NCI-H524 (cell line): ENCODE measurements at places on chromosomes 5 and 9.

- no peak for DNase-seq
Measured at GRCh38 chr9:124792257-124793014, 15.5 kb downstream of the OLFML2A start.

DNA sequence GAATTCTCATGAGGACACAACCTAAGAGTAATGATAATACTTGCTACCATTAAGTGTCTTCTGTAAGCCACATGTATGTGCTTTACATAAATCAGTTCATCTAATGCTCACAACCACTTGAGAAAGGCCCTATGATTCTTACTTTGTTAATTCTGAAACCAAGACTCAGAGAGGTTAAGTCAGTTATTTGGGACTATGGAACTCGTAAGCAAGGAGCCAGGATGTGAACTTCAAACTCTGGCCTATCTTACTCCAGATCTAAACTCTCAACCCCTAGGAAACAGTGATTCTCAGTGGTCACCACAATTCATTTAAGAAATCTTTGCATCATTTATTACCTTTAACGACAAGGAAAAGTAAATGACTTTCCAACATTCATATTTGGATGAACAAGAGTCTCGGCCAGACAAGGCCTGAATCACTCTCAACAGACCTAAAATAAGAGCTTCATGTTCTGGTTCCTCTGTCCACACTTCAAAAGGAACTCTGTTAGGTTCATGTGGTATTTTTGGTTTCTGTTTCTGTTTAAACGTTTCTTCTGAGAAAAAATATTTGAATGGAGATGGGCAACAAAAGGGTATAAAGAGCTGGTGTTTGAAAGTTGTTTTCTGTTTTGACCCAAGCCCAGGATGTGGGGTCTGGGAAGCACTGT is 104.8 kb downstream of the LPAR1 start:
- DNase-seq, result no peak

DNA sequence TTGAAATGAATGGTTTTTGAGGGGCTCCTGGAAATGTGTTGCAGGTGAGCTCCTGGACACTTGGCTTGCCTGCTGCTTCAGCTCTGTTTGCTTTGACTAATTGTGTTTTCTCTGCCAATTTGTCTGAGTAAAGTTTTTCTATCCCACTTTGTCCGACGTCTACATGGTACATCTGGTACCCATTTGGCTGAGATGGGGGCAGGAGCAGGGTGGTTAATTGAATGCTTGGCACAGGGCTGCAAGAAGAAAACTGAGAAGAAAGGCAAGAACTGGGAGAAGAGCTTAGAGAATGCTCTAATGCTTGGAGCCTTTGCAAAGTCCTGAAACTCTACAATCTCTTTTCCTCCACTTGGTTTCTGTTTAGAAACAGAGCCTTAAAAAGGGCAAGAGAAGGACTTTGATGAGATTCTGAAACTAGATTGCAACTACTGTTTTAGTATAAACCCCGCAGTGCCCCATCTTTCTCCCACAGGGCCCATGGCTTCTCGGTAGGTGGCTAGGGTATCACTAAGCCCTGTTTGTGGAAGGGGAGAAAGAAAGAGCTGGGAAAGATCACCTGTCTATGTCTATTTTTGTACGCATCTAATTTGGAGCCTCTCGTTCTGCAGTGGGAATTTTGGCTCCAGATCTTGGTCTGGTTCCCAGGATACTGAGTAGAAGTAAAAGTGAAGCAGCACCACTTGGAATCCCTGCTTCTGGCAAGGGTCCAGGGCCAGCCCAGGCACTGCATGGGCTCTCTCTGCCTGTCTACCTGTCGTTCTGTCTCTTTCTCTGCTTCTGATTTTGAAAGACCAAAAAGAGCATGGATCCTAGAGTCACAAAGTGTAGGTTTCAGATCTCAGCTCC is 214.4 kb downstream of the SEMA6A start:
- DNase-seq, result no peak

DNA sequence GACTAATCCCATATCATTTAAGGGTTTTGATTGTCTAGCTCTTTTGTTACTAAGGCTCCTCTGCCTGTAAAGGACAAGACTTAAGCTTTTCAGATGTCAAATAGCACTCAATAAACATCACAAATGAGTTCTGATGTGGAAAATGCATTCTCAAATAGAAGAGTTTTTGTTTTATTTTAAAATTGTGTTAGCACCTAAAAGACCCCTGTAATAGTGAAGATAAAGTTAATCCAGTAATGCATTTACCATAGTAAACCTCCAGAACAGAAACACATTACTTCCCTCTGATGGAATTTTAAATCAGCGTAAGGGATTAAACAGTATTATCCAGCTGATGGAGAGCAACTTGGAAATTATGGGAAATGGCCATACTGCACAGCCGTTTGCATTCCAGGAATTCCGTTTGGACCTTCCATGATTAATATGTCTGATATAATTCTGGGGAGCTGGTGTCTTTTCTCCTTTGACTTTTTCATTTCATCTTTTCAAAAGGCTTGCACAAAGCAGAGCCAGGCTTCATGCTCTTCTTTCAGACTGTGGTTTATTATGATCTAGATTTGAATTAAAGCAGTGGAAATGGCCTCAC is 105.6 kb downstream of the PPP2R2B start:
- DNase-seq, result no peak
